ENCODE measurements at places on chromosomes 1 and 21. TPM values are rescaled to one million over a fixed set of nuclear protein-coding genes. Genes with fewer than 3 reads are reported as not detected.

Gene RAP1GAP
- total RNA-seq = 5.3 TPM

DNA sequence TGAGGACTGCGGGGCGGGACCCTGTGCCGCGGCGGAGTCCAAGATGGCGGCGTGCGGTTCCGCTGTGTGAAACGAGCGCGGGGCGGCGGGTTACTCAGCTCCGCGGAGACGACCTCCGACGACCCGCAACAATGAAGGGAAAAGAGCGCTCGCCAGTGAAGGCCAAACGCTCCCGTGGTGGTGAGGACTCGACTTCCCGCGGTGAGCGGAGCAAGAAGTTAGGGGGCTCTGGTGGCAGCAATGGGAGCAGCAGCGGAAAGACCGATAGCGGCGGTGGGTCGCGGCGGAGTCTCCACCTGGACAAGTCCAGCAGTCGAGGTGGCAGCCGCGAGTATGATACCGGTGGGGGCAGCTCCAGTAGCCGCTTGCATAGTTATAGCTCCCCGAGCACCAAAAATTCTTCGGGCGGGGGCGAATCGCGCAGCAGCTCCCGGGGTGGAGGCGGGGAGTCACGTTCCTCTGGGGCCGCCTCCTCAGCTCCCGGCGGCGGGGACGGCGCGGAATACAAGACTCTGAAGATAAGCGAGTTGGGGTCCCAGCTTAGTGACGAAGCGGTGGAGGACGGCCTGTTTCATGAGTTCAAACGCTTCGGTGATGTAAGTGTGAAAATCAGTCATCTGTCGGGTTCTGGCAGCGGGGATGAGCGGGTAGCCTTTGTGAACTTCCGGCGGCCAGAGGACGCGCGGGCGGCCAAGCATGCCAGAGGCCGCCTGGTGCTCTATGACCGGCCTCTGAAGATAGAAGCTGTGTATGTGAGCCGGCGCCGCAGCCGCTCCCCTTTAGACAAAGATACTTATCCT is 430 bp downstream of the RBM15 start:
- DNase-seq = no peak

Gene OR2M2
- not detected for total RNA-seq

Gene NUDT4B
- not detected for total RNA-seq

GRCh38 chr1:212860713-212861581 is 2.9 kb downstream of the FLVCR1 start:
- DNase-seq = no peak

DNA sequence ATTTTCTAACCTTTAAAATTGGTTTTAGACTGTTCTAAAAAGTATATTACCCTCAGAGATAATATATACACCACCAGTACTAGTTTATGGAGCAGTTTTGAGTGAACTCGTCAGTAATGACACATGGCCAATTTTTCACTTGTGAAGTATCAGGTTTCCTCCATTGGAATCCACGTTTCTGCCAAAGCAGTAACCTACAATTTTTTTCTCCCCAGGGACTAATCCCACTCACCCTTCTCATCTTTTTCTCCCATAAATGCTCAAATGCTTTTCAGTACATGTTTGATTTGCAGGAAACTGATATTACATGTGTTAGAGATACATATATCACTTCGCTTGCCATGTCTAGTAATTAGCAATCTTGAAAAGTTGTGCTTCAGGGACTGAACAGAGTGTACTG is 94.1 kb downstream of the COL24A1 start:
- no peak for DNase-seq

DNA sequence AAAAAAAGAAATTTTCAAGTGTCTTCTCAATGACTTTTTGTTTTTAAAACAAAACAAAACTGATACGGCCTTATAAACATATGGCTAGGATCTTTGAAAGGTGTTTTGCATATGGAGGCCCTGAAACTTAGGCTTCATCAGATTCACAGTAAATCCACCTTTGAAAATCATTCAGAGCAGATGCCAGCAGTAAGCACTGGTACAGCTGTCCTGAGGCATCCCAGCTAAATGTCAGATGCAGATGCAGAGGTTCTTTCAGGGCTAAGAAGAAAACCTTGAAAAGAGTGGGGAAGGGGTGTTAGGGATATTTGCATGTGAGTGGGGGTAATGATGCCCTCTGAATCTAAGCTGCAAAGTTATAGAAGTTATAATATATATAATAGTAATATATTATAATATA is 56.2 kb upstream of the GNG12 start:
- no peak for DNase-seq

GRCh38 chr1:209652873-209653401 is 712 bp upstream of the LAMB3 start:
- no peak for DNase-seq

DNA sequence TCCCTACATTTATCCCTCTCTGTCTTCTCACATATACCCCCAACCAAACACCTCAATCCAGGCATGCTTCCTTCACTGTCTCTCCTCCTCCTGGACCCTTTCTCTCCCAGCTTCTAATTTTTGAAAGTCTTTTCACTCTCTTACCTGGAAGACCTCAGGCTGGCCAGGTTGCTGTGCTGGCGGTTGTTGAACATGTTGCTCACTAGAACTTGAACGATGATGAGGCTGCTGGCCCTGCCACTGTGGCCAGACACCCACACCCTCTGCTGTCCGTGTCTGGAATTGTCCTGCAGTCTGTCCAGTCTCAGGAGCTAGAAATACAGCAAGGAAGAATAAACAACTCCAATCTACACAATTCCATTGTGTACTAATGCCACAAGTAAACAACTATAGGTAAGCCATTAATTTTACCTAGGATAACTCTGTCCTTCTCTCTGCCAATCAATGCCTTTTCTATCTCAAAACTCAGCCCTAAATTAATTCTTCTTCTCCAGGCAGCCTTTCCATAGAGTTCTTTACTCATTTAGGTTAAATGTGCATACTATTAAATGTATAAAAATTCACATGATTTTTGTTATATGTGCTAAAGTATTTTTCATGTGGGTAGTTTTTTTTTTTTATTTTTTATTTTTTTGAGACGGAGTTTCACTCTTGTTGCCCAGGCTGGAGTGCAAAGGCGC is 5.1 kb upstream of the CTSK start:
- peak; percentile 36 for DNase-seq

Gene CELA2B
- total RNA-seq = not detected

- DNase-seq = no peak
Measured at GRCh38 chr1:29500041-29500440, 263.7 kb downstream of the PTPRU start.

GRCh38 chr1:27598902-27599528 is 4.9 kb downstream of the AHDC1 start:
- no peak for DNase-seq

DNA sequence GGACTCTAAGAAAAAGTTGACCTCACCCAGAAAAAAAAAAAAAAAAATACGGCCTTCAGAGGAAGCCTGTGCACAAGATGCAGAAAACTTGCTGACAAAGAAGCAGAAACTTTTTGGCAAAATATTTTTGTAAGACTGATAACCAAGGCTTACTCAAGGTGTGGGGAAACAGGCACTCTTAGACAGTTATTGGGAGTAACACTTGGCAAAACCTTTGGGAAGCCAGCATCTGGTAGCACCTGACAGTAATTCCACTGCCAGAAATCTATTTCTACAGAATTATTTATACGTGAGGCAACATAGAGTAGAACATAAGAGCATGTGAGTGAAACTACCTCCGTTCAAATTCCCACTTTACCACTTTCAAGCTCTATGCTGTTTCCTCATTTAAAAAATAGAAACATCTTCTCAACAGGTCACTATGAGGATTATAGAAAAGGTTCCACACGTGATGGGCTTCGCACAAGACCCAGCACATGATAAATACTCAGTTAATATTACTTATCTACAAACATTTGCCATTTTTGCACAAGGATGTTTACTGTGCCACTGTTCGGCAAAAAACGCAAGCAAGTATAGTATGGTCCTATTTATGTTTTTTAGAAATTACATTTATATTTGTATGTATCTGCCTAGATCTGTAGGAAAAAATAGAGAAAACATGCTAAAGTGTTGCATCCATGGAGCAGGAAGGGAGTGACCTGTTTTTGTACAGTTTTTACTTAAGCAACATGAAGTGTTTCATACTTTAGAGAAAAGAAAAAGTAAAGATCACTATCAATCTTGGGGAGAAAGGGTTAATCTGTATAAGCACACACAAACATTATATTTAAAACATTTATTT is 22.2 kb downstream of the MRPL39 start:
- no peak for DNase-seq

DNA sequence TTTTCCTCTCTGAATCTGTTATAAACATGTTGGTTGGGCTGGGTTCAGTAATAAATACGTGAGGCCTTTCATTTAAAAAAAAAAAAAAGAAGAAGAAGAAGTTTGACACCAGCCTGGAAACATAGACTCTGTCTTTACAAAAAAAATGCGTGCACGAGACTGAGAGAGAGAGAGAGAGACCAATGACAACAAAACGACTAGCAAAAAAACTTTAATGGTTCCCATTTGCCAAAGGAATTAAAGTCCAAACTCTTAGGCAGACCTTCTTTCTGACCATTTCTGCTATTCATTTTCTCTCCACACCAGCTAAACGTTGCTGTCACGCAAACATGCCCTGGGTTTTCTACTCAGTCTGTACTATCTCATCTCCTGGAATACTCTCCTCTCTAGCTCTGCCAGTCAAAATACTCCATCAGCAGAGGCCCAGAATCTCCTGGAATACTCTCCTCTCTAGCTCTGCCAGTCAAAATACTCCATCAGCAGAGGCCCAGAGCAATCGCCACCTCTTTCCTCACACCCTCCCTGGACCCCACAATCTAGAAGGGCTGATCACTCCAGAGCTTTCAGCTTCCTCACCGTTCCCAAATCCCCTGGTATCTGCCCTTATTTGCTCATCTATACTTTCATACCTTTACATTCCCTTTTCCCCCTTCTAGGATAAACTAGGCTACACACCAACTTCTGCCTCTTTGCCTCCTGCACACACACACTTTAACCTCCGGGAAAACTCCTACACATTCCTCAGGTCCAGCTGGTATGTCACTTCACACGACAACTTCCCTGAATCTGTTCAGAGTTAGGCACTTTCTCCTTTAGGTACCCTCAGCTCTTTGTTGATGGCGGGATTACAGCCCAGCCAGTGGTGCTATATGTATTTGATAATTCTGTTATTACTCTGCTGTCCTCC is 100.0 kb downstream of the CDC7 start:
- DNase-seq = no peak

GRCh38 chr21:14890141-14890540 is 174.7 kb downstream of the NRIP1 start:
- no peak for DNase-seq

- DNase-seq = no peak
Measured at GRCh38 chr1:102837551-102837950, 270.8 kb downstream of the COL11A1 start.

Gene FBLIM1
- 7.9 TPM for total RNA-seq

Gene HES2
- total RNA-seq = not detected

GRCh38 chr1:213689260-213689659 is 298.5 kb upstream of the PROX1 start:
- no peak for DNase-seq

- no peak for DNase-seq
Measured at GRCh38 chr1:222653178-222653827, 35.4 kb downstream of the MIA3 start.

GRCh38 chr1:16146279-16147155 is 9.4 kb downstream of the EPHA2 start:
- DNase-seq = peak; percentile 65

- no peak for DNase-seq
Measured at GRCh38 chr1:162110910-162111309, 41.4 kb downstream of the NOS1AP start.

- DNase-seq = no peak
Measured at GRCh38 chr1:112558634-112559033, 49.9 kb downstream of the WNT2B start.

DNA sequence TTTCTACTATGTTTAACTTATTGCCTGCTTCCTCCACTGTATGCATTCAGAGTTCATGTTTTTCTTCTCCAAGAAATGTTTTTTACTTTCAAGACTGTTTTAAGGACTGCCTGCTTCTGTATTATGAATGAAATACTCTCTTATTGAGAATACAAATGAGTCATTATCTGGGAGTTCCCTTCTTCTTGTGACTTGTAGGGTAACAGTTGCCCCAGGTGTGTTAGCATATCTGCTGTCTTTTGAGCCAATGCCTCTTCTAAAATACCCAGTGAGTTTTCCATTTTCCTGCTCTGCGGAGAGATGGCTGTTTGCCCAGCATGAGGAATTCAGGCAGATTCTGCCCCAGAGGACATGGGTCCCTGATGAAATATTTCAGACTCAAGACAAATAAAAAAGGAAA is 34.1 kb upstream of the ST6GALNAC5 start:
- DNase-seq = no peak

GRCh38 chr1:216183454-216183853 is 239.8 kb downstream of the USH2A start:
- no peak for DNase-seq

DNA sequence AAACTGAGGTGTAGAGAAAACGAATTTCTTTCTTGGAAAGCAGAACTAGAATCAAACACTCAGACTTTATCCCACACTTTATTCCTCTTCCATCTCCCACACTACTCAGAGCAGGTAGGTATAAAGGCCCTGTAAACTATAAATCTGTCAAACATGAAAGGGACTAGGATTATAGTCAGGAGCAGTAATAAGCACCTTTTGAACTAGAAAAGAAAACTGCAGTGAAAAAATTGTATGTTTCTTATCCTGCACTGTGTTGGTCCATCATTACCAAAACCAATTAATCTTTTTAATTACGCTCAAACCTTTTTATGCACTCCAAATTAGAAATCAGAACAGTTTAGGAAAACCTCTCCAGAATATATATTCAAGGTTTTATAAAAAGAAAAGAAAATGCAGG is 47.6 kb downstream of the LPAR3 start:
- DNase-seq = no peak

Gene RCOR3
- 51.6 TPM for total RNA-seq

Gene RHOU
- 20.1 TPM for total RNA-seq

Gene LYPD8
- not detected for total RNA-seq

Gene VCAM1
- 8.7 TPM for total RNA-seq

- no peak for DNase-seq
Measured at GRCh38 chr1:36796106-36796590, 238.2 kb downstream of the GRIK3 start.

Measured in neural crest cell (in vitro differentiated cells).